Temporal lobe (tissue), 4 donors: ENCODE measurements at places on chromosomes 5 and 9. TPM values are rescaled to one million over a fixed set of nuclear protein-coding genes. Genes with fewer than 3 reads are reported as not detected.

PCA3 gene
- 0.49 TPM for total RNA-seq

PROP1 gene
- total RNA-seq, result not detected

SCGB3A2 gene
- total RNA-seq, result not detected

SLC6A3 gene
- total RNA-seq, result not detected

AHRR gene
- total RNA-seq, result 2.0 TPM

GRM6 gene
- total RNA-seq, result under 0.01 TPM

CDX1 gene
- total RNA-seq, result not detected
